Non-pigmented ciliary epithelial cell (primary cell): ENCODE measurements at places on chromosomes 12 and 14.

DNA sequence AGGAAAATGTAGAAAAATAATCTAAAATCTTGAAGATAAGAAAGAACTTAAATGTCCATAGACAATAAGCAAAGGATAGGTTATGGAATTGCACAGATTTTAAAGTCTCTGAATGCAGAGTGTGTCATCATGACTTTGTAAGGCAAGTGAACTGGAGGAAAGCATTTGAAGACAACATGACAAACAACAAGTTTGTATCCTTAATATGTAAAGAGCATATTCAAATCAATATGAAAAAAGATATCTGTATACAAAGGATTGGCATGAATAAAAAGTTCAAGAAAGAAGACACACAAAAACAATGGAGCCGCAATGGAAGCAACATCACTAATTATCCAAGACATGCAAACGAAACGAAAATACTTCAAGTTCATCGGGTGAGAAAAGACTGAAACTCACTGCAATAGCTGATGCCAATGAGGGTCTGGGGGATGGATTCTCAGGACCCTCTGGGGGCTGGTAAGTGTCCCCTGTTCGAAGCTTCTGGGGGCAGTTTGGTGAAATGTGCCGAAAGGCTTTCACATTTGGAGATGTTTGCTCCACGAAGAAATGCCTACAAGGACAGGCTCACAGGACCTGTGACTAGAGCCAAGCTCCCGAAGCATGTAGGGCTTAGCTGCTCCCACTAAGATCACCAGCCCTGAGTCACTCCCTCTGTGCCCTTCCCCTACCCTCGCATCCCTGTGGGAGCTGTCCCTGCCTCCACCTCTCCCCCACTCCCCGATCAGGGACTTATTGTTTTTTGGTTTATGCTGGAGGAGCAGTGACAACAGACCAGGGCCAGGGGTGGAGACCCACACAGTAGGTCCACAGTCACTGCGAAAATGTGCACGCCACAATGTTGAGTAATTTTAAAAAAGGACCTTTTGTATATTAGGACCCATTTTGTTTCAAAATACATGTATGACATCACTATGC, 345.7 kb upstream of the SFSWAP start:
- no peak for DNase-seq

GRCh38 chr12:116217045-116217735, 60.3 kb downstream of the MED13L start:
- DNase-seq: no peak

GRCh38 chr14:92780444-92781232, 13.5 kb upstream of the GOLGA5 start:
- DNase-seq: no peak

- no peak for DNase-seq
These were observed 131.8 kb upstream of the KRAS start for GRCh38 chr12:25382311-25383106.

- DNase-seq: peak; percentile 84
These were observed 48.8 kb downstream of the SLC38A1 start for GRCh38 chr12:46219877-46220655.

DNA sequence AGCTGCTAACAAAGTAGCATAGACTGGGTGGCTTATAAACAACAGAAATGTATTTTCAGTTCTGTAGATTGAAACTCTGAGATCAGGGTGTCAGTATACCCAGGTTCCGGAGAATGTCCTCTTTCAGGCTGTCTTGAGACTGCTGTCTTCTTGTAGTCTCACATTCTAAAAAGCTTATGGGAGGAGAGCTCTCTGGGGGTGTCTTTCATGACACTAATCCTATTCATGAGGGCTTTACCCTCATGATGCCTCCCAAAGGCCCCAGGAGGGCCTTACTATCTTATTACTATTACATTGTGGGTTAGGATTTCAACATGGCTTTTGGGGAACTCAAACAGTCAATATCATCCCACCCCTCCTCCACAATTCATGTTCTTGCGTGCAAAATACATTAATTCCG, 94.3 kb downstream of the AEBP2 start:
- DNase-seq: no peak

DNA sequence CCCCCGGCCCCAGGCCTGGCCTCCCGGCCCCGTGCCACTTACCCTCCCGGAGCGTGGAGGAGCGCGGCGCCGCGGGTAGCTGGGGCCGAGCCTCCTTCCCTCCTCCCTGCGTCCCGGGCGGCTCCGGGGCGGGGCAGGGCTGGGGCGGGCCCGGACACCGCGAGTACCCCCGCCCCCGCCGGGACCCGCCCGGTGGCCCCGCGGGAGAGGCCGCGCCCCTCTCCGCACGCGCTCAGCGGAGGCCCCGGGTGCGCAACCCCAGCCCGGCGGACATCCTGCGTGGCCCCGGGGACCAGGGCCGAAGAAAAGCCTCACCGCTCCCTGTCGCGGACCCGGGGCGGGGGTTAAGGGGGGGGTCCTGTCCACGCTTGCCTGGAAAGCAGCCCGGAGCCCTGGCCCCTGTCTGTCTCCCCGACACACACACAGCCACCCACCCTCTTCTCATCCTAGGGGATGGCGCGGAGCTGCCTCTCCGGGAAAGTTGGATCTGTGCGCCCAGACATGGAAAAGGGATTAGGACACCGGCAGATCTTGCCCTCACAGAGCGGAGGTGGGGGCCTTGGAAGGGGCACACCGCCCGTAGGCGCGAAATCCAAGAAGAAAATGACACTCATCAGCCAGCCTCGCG, at the start of gene SYNE3:
Gene SYNE3, minus strand, starts transcription at position 97 of the 628 bp plus-strand sequence. CDS start 40,829 bp downstream, outside the sequence.
- no peak for DNase-seq

- no peak for DNase-seq
These were observed 16.3 kb downstream of the RAPGEF3 start for GRCh38 chr12:47742253-47742825.

- DNase-seq: no peak
These were observed 2.0 kb upstream of the MYH7 start for GRCh38 chr14:23437133-23438100.

GRCh38 chr14:54052696-54053385, 96.2 kb upstream of the BMP4 start:
- DNase-seq: no peak

DNA sequence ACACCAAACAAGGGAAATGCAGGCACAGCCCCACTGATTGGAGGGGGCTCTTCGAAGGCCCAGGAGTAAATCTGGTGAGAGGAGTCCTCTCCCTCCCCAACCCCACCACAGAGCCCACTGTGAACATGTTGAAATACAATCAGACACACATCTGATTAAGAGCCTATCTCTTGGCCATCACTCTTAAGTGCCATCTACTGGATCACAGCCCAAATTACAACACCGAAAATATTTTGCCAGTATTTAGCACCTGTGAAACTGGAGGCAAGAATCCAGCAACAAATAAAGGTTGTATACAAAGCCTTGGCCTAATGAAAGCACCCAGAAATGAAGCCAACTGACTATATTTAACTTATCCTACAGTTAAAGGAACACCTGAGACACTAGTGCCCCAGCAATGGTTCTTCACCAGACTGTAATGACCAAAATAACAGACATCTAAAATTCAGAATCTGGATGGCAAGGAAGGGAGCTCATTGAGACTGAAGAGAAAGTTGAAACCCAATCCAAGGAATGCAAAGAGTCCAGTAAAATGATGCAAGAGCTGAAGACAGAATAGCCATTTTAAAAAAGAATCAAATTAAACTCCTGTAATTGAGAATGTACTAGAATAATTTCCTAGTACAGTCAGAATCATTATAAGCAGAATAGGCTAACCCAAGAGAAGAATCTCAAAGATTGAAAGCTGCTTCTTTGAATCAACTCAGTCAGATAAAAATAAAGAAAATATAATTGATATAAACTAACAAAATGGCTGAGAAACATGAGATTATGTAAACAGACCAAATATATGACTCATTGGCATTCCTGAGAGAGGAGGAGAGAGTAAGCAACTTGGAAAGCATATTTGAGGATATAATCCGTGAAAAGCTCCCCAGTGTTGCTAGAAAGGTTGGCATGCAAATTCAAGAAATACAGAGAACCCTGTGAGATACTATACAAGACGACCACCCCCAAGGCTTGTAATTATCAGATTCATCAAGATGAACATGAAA, 1117.0 kb downstream of the FLRT2 start:
- peak; percentile 9 for DNase-seq

DNA sequence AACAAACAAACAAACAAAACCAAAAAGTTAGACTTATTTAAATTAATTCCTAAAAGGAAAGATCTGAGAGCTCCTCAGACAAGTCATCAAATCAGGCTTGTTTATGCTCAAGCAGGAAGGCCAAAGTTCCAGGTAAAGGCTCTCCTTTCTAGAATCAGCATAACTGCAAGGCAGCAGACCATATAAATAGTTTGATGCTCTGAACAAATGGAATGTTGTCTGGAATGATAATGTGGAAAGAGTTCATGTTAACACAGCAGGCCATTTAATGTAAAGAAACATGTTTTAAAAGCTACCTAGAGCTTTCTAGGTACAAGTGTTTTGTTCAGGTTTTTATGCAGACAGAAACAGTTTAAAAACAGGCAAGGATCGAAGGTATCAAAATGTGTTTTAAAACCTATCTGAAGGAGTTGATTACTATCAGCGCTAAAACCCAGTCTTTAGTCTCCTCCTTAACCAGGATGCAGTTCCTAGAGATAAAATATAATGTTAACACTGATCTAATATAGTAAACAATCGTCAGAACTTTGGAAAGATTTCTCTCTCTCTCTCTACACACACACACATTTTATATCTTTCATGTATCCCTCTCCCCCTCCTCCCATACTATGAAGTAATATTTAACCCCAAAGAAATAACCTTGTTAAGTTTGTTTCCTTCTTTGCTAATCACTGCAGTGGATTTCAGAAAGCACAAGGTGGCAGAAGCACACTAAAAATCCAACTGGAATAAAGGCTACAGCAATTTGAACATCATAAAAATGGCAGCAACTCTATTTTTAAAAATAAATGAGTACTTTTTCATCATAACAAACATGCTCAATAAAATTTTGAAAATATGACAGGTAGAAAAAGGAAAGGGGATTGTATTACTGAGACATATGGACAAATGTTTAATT, 135.5 kb downstream of the PAWR start:
- no peak for DNase-seq

DNA sequence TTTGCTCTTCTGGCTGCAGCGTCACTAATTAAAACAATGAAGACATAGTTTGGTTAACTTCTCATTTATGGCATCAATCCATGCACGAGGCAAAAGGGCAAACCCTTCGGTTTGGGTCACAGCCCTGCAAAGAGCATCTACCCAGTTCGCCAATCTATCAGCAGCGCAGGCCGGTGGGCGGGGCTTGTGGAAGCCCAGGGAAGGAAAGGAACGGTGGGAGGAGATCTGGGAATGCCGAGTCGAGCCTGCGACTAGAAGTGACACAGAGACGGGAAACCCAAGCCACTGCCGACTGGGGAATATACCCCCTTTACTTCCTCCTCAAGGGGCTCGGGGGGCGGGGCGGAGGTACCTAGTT, 466 bp downstream of the KICS2 start:
- peak; percentile 28 for DNase-seq

DNA sequence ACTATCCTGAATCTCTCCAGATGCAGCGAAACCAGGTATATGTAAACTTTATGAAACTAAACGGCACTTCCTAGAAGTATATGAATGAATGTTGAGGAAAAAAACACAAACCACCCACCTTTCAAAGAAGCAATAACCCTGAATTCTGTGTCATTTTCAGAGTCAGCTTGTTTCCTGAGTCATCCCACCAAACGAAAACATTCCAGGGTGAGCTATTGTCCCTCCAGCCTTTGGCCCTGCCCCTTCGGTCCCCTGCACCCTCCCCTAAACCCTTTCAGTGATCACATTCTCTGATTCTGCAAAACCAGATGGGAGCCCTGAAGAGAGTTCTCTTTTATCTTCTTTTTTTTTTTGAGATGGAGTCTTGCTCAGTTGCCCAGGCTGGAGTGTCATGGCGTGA, 202.6 kb upstream of the ALG10B start:
- no peak for DNase-seq

- no peak for DNase-seq
These were observed 148.6 kb downstream of the FBXL14 start for GRCh38 chr12:1445807-1446206.

- DNase-seq: no peak
These were observed 126.5 kb downstream of the NUBPL start for GRCh38 chr14:31687726-31688125.

DNA sequence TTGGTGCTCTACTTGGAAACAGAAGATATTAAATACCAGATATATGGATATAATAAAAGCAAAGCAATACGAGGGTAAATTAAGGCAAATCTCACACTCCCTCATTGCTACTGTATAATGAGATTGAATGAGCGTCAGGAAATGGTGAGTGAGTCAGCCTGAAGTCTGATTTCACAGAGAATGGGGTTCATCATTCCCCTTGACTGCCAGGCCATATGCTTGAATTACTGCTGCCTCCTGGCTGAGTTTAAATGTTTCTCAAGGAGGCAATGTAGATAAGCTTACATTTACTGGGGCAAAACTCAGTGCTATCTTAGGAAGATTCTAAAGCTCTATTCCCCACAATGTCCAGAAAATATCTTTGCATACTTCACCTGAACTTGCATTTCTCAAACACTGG, 380.2 kb downstream of the TMEM132D start:
- no peak for DNase-seq

- no peak for DNase-seq
These were observed 45.0 kb upstream of the STRN3 start for GRCh38 chr14:31071151-31071550.

- DNase-seq: no peak
These were observed 31.3 kb downstream of the ZNF664 start for GRCh38 chr12:124004233-124004875.

- no peak for DNase-seq
These were observed 15.0 kb downstream of the GXYLT1 start for GRCh38 chr12:42129595-42130204.

- no peak for DNase-seq
These were observed 89.4 kb upstream of the GARIN6 start for GRCh38 chr12:99558109-99558508.

GRCh38 chr14:104970231-104971068, 7.7 kb downstream of the AHNAK2 start:
- peak; percentile 60 for DNase-seq

DNA sequence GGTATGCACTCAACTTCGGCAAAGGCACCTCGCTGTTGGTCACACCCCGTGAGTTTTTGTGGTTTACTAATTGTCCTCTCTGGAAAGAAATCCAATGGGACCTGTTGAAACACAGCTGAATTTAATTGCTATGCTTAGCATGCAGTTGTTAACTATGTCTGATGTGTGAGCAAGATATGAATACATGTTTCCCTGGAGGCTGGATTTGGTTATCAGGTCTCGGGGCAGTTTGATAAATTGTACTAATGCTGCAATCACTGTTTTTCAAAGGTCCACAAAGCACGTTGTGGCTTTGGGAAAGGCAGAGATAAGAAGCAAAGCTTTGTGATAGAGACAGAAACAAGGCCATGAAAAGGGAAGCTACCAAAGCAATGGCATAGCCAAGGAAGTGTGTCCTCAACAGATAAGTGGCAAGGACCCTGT, 91.3 kb downstream of the DAD1 start:
- DNase-seq: no peak
